ENCODE measurements at places on chromosomes 1 and 21.
A peak's percentile ranks its signal among the peaks of the same experiment; 100 is the strongest.

- DNase-seq, result no peak
Measured at GRCh38 chr1:172394141-172394751, 26.2 kb upstream of the C1orf105 start.

GRCh38 chr21:33133892-33134291, 64.0 kb downstream of the OLIG1 start:
- DNase-seq, result no peak

DNA sequence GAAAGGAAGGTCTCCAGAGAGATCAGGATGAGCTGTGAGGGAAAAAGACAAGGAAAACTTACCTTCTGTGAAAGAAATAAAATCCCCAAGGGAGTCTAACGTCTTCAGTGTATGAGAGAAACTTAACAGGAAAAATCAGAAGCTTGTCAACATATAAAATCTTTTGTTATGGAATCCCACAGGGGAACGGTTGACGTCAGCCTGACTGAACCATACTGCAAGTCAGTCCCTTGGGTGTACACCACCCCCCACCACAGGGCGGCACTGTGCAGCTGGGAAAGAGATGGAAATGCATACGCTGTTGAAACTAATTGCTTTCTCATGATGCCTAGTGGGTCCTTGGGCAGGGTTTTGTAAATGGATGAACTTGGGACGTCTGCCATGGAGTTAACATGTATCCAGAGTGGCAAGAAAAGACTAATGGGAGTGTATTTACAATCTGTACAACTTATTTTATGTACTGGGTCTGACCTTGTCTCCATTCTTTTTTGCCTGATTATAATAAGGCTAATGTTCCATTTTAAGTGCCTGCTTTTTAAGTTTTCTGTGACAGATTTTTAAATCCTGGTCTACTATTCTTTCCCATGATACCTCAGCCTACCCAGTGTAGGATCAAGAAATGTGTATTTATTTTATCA, 22.7 kb downstream of the UTP25 start:
- DNase-seq, result peak; percentile 62

- DNase-seq, result no peak
Measured at GRCh38 chr1:159173320-159173719, 1.9 kb downstream of the CADM3 start.

GRCh38 chr21:43995521-43996105, 16.5 kb upstream of the TRAPPC10 start:
- DNase-seq, result no peak

- no peak for DNase-seq
Measured at GRCh38 chr21:27371115-27371974, 404.5 kb upstream of the ADAMTS5 start.

DNA sequence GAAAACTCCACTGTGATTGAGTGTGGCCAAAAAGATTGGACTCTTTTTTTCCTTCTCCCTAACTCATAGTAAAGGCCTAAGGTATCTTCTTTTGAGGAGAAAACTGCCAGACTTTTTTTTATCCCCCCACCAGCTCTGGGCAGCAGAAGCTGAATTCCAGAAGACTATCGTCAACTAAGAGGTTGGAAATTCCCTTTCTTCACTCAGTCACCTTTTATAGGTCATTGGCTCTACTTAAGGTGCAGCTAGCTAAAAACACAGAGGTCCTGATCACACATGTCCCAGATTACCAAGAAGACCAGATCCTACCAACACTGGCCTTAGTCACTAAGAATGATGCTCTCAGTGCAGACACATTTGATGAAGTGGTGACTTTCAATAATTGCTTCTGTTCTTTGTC, 1441.2 kb downstream of the PLA2G4A start:
- no peak for DNase-seq

DNA sequence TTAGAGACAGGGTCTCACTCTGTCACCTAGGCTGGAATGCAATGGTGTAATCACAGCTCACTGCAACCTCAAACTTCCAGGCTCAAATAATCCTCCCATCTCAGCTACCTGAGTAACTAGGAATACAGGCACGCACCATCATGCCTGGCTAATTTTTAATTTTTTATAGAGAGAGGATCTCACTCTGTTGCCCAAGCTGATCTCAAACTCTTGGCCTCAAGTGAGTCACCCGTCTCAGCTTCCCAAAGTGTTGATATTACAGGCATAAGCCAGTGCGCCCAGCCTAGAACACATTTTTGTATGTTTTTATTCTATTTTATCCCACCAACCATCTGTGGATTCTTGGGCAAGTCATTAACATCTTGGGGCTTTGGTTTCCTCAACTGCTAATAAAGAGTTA, 100.5 kb downstream of the AK5 start:
- DNase-seq, result no peak

DNA sequence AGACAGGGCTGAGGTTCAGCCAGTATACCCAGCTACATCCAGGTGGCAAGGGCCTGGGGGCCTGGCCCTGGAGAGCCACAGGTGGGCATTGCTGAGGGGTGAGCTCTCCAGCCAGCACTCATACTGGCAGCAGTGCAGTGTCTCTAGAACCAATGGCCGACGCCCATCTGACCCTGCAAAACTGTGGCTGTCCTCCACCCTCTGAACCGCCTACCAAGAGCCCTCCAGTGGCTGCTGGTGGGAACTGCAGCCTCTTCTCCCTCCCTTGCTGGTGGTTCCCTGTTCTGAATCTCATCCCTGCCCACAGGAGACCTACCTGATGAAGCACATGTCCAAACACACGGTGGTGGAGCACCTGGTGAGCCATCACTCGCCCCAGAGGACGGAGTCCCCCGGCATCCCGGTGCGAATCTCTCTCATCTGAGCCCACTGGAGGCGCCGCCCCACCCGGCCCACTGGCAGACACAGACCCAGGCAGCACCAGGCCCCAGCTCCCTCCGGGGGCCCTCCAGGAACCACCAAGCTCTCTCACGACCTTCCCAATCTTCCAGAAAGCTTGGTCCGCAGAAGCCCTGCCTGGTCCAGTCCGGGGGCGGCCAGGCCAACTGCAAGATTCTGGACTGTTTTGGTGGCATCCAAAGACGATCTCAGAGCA, 22.1 kb downstream of the A3GALT2 start:
- peak; percentile 56 for DNase-seq

GRCh38 chr21:24781146-24781545, 826.1 kb downstream of the MRPL39 start:
- DNase-seq, result no peak

DNA sequence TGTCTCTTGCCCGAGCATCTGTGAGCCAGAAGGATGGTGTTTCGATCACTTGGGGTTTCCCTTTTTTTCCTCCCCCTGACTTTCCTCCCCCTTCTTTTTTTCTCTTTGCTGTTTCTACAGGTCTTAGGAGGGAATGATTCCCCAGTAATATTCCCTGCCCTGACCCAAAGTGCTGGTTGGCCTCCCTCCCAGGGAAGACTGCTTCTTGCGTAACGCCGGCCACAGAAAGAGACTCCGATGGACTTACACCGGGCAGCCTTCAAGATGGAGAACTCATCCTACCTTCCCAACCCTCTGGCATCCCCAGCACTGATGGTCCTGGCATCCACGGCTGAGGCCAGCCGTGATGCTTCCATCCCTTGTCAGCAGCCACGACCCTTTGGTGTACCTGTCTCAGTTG, 6.8 kb downstream of the RNF220 start:
- DNase-seq, result no peak

- DNase-seq, result no peak
Measured at GRCh38 chr1:33268927-33269610, 12.8 kb downstream of the ZNF362 start.

DNA sequence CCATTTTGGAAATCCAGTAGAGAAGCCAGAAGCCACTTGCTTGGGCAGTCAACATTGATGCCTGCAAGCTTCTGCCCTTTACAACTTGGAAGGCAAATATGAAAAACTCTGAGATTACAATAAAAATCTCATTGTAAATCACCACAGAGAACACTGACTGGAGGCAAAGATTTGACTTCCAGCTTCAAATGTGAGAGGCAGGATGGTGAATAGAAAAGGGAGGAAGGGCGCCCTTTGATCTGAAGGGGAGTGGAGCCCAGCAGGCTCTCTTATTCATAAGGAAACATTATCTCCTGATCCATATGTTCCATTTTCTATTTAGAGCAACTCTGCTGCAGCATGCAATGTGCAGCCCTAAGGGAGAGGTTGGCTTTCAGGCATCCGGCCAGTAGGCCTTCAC, 348.3 kb downstream of the AJAP1 start:
- DNase-seq, result no peak

GRCh38 chr1:209030454-209031167, 552.9 kb upstream of the CAMK1G start:
- no peak for DNase-seq

DNA sequence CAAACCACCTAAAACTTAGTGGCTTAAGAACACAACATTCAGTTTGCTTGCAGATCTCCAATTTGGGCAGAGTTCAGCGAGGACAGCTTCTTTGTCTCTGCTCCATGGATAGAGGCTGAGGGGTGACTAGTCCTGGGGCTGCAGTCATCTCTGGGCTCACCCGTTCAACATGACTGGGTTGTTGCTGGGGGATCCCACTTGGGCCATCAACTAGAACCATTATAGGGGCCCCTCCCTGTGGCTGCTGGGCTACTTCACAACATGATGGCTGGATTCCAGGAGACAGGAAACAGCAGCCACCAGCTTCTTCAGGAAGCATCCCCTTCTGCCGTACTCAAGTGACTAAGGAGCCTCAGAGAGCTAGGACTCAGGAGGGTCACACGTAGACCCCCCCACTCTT, 140.9 kb downstream of the RHOU start:
- DNase-seq, result no peak

DNA sequence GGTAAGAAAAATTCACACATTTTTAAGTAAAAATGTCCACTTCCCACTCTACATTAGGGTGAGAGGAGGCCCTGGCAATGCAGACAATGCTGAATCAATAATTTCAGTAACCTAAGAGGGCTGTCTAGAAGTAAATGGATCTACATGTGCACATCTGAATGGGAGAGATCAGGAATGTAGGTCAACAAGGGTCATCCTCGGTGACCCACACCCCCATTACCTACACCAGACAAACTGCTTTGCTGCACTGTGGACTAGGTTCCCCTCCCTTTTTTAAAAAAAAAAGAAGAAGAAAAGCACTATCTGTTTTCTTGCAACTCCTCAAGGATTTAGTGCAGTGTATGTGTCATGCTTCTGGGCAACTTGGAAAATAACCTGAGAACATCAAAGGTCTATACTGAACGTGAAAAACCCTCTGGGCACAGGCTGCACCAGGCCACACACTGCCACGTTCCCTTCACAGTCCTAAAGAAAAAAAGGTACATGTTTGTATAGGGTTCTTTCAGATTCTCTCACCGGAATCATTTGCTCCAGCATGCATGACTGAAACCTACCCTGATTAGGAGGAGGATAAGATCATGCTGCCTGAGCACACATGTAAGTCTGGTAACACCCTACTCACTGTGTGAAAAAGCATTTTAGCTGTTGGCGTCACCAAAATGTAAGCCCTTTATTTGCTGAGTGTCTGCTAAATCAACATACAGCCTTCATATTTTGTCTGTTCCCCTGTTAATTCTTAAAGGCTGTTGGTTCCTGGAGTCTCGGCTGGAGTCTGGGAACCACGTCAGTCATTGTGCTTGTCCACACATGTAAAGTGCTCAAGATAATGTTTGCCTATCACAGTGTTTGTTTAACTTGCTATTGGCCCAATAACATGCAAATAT, 341.0 kb downstream of the SMYD3 start:
- no peak for DNase-seq

GRCh38 chr1:85135392-85135798, 65.4 kb downstream of the SYDE2 start:
- no peak for DNase-seq

- DNase-seq, result no peak
Measured at GRCh38 chr1:234619794-234620247, 9.8 kb upstream of the IRF2BP2 start.
